NCI-H510A treated with DMSO at 0.1 percent for 48 hours (cell line): ENCODE measurements at places on chromosomes 6 and 20.

- no peak for DNase-seq
Observed at GRCh38 chr6:119436583-119436982, 87.0 kb upstream of the MAN1A1 start.

DNA sequence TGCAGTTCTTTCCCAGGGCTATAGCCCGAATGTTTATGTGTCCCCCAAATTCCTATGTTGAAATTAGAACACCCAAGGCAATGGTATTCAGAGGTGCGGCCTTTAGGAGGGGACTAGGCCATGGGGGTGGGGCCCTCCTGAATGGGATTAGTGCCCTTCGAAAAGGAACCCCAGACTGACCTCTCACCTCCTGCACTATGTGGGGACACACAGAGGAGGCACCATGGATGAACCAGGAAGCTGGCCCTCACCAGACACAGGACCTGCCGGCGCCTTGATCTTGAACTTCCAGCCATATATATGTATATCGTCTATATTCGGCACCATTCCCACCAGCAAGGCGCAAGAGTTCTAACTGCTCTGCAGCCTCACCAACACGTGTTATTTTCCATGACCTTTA lies 101.5 kb upstream of the BHLHE23 start:
- DNase-seq: no peak

GRCh38 chr6:41599015-41599851 lies 39.0 kb upstream of the MDFI start:
- DNase-seq: no peak

GRCh38 chr6:52574709-52575501 lies 2.0 kb downstream of the TRAM2 start:
- DNase-seq: no peak

DNA sequence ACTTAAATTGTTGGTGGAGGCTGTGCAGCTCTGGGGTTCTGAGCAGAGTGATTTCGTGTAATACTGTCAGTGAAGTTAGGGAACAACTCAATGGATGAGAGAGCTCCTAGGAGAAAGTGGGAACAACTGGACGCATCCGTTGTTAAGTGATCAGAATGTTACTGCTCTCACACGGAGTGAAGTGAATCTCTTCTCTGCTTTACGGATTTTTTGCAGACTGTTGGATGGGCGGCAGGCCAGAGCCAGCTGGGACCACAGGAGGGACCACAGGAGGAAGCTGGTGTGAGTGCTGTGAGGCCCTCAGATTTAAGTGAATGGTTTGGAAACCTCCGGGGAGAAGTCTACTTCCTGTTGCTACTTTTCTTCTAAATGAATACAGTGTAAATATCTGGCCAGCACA lies 23.7 kb upstream of the PPP1R14C start:
- peak; percentile 11 for DNase-seq

DNA sequence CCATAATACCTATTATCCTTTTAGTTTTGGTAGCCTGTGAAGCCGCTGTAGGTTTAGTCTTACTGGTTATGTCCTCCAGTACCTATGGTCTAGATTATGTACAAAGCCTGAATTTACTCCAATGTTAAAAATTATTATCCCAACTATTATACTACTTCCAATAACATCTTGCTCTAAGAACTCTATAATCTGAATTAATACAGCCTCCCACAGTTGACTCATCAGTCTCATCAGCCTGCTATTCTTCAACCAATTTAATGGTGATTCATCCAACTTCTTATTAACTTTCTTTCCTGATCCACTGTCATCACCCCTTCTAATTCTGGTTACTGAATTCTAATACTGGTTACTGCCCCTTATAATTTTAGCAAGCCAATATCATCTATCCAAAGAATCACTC lies 370.3 kb upstream of the OPRM1 start:
- DNase-seq: no peak

GRCh38 chr6:92541448-92542060 lies 877.8 kb downstream of the EPHA7 start:
- no peak for DNase-seq

DNA sequence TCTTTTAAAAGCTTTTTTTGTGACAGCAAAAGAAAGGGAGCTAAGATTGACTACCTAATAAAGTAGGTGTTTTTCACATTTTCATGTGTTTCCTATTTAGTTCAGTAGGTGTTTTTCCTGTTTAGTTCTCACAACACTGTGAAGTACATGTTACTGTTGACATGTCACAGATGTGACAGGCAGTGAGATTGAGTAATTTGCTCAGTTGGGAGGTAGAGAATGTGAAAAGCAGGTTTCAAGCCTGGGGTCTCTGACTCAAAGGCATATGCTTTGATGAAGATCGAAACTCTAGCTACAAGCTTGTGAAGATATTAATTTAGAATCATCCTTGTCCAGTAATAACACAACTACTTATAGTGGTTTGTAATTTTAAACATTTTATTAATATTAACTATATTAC lies 43.1 kb downstream of the SLX4IP start:
- DNase-seq: no peak

- DNase-seq: no peak
Observed at GRCh38 chr20:36670665-36671357, 24.8 kb upstream of the SLA2 start.

DNA sequence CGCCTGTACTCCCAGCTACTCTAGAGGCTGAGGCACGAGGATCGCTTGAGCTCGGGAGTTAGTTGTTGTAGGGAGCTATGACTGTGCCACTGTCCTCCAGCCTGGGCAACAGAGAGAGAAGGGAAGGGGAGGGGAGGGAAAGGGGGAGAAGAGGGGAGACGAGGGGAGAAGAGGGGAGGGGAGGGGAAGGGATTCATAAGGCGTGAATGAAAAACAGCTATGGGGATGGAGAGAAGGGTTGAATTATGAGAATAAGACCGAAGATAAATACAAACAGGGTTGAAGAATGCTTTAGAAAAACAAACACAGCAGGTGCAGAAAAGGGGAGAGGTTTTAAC lies 106.0 kb downstream of the TRIM27 start:
- no peak for DNase-seq

- no peak for DNase-seq
Observed at GRCh38 chr20:37898233-37899104, 4.5 kb upstream of the VSTM2L start.

DNA sequence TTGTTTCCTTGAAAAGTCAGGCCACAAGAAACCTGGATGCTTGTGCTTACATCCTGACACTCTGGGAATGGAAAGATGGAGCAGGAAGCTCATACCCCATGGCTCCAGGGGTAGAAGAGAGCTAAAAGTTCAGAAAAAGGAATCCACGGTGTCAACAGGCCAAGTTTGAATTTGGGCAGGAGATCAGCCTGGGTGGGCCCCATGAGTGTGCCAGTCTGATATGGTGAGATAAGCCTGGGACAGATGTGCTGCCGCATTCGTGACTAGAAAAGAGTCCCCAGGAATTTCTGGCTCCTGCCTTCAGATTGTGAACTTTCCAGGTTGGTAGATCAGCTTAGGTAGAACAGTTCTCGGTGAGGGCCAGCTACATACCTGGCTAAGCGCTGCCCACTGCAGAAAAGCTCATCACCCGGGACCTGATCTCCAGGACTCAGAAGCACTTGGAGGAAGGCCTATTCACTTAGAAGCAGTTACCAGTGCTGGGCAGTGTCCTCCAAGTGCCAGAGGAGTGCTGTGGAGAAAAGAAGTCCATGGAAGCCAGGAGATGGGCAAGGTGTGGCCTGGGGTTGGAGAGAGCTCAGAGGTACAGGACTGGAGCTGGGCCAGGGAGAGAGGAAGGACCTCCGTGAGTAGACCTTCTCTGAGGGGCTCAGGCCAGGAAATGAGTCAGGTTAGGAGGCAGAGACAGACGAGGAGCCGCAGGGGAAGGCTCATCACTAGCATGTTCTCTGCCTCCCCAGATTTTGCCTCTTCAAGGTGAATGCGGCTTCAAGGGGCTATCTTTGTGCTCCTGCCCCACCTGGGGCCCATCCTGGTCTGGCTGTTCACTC lies at the start of gene TSPO2:
Gene TSPO2 (plus strand): TSS at position 242 of the 830 bp plus-strand sequence. CDS start 519 bp downstream, at position 761.
- no peak for DNase-seq

- DNase-seq: no peak
Observed at GRCh38 chr6:140441256-140441655, 1066.8 kb upstream of the CITED2 start.

- no peak for DNase-seq
Observed at GRCh38 chr20:6802227-6802626, 34.7 kb downstream of the BMP2 start.

DNA sequence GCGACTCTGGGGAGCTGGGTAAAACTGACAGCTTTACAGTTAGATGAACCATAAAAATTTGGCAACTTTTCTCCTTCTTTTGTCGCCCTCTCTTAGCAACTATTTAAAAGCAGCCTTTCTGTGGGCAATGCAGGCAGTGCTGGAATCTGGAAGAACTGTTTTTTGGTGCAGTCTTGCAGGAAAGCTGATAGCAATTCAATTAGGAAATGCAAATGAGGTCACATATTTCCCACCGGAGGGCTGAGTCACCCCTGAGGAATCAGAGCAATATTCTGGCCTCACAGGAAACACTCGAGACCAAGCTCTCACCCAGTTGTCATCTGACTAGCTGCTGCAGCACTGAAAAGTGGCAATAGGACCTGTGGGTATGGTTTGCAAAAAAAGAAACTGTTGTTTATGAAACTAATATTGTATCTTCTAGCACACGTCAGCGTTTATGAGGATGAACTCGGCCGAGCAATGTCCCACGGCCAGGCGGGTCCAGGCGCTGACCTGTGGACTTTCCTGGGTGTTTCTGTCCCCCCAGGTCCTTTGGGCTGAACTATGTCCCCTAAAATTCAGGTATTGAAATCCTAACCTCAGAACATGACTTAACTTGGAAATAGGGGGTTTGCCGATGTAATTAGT lies 312.3 kb downstream of the TAF4 start:
- DNase-seq: no peak

- no peak for DNase-seq
Observed at GRCh38 chr6:39543095-39543494, 182.1 kb downstream of the KIF6 start.

DNA sequence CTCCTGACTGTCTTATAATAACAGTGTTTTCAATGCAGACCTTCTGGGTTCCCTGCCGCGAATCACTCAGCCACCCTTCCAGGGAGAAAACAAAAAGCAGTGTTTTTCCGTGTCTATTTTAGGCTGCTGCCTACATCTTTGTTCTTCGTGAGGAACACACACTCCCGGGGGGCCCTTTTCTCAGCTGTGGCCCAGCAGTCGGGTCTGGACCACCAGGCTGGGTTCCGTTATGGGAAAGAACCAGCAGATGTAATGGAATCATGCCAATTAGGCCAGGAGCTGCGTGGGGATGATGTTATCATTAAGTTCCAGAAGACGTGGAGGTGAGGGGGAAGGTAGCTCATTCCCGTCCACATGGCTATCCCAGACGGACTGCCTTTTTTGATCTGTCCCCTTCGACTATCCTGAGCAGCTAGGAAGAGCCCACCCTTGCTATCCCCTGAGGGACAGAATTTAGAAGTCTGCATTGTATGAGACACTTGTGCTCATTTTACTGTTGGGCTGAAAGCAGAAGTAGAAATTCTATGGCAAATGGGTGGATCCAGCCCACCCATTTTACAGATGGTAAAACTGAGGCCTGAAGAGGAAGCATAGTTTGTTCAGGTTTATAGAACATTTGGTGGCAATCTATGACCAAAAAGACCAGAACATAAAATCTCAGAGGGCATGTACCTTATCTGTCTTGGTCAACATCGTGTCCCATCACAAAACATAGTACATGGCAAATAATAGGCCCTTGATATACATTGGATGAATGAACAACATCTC lies 54.5 kb downstream of the KCNB1 start:
- no peak for DNase-seq

DNA sequence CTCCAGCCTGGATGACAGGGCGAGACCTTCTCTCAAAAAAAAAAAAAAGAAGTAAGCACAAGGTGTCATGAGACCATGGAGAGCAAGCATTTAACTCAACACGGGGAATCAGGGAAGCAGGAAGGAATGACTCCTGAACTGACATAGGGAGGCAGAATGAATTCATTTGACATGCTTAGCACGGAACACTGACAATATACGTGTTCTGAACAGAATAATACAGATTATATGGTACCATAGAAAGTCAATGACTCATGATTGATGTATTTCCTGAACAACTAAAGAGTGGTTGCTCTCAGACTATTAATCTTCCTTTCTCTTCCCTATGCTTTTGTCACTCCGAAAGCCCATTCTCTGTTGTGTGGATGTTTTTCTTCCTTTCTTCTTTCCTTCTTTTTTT lies 20.7 kb upstream of the ASIP start:
- DNase-seq: no peak

- DNase-seq: no peak
Observed at GRCh38 chr20:62025394-62025793, 40.3 kb downstream of the TAF4 start.

- no peak for DNase-seq
Observed at GRCh38 chr20:40848526-40848925, 159.5 kb upstream of the MAFB start.

DNA sequence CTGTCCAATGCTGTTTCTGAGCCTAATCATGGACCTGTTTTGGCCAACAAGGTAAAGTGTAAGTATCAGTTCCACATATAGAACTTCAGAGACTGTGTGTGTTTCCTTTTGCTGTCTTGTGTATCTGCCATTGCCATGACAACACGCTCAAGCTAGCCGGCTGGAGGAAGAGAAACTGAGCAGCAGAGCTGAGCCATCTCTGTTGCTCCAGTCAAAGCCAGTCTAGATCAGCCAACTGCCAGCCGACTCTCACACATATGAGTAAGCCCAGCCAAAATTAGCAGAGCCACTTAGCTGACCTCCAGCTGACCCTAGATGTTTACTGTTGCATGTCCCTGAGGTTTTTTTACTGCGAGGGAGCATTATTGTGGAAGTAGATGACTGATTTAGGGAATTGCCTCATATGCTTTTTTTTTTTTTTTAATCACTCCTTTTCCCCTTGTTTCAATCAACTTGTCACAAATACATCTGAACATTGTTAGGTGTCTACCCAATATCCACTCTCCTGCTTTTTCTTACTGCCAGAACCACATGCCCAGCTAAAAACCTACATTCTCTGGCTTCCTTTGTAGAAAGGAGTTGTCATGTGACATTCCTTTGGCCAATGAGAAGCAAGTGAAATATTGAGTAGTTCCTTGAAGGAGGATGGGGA lies 304.3 kb upstream of the SUPT3H start:
- DNase-seq: no peak

DNA sequence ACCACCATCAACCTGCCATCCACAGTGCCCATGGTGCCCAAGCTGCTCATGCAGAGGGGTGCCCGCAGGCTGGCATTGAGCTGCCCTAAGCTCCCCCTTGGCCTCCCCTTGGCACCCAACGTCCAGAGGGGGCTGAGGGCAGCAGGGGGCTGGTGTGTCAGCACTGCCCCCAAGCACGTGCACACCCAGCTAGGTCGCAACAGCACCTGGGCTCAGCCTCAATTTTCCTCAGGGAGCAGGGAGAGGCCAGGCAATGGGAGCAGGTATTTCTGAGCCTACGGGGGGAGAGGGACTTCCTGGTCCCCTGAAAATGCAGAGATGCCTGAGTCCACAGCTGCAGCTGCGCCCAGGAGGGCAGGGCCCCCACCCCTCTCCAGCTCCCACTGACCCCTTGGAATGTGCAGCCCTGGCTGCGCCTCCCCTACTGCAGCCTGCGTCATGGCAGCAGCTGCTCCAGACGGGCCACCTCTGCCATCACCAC lies 204.2 kb downstream of the ANKRD60 start:
- no peak for DNase-seq

DNA sequence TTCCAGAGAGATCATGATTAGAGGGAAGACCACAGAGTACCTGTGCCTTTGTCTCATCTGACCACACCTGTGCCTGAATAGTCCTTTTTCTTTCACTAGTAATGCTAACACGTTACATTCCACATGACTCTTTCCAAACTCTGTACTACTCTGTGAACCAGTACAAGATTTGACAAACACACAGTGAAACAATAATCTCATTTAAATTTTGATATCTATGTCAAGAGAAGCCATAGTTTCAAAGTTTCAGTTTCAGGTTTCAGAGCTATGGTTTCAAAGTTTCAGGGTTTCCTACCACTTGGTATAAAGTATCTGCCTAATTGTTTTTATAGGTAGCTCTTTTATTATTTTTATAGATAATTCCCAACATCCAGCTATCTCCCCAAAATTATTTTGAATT lies 62.0 kb upstream of the PHACTR2 start:
- no peak for DNase-seq
